Stimulated activated CD8-positive, alpha-beta memory T cell treated with anti-CD3 and anti-CD28 coated beads, Interleukin-2, amount 100 ng/mL, for 1 hour (primary cell): ENCODE measurements at places on chromosomes 4 and X.

- DNase-seq: no peak
Observed at GRCh38 chrX:87160435-87161010, 357.1 kb upstream of the KLHL4 start.

DNA sequence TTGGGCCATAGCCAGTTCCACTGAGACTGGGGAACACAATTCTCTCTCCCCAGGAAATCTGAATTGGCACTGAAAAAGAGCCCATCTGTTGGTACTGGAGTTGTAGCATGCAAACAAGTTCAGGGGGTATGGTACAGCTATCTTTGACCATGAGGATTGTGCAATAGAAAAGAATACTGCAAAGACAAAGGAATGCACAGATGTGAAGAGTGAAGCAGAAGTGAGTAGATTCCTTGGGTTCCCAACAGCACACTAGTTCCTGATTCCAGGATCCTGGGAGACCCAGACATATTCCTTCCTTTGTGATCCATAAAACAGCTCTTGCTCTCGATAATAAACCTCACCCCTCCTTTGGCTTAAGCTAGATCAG is 43.3 kb upstream of the CTAG2 start:
- no peak for DNase-seq

GRCh38 chr4:25253071-25253445 is 19.2 kb downstream of the PI4K2B start:
- no peak for DNase-seq

GRCh38 chrX:97102938-97103337 is 219.2 kb downstream of the RPA4 start:
- no peak for DNase-seq

DNA sequence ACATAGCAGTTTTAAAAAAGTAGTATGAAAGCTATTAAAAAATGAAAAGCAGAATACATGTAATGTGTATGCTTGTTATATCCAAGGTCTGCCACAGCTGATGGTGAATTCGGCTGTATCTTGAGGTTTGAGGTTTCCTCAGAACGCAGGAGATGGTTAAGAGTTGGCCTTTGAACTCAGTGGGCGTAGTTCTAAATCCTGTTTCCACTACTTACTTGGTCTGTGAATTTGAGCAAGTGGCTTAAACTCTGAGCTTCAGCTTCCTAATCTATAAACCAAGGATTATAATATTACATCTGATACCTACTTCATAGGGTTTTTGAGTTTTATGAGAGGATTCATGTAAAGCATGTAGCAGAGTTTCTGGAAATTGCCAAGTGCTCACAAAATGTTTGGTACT is 125.2 kb downstream of the STIM2 start:
- no peak for DNase-seq

DNA sequence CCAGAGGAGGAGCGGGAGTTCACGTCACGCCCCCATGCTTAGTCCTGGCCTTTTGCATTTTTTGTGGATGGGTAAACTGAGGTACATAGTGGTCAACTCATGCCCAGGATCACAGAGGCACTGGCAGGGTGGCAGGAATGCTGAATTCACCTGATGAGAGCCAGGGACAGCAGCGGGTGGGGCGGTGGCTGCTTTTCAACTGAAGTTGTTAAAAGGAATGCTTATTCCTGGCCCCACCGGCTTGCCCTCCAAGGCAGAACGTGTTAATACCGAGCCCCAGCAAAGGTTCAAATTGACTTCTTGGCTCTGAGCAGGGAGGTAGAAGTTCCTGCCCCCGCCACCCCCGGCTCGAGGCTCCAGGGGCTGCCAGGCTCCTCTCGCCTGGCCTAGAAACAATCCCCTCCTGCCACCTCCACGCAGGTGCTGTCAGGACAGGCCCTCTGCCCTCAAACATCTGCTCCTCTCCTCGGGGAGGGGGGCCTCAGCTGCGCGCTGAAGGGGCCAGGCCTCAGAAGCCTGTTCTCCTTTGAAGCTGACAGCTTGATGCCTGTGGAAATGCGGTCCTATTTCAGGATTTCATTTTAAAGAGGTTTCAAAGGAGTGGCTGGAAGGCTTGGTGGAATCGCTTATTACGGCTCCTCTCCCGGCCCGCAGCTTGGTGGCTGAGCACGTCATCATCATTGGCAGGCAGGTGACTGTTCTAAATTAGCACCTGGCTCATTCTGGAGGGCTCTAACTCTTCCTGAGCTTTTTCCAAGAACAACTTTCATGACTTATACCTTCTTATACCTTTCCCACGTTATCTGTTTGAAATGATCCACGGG is 93.0 kb downstream of the PHKA2 start:
- no peak for DNase-seq

- DNase-seq: no peak
Observed at GRCh38 chr4:52376132-52376704, 282.9 kb downstream of the USP46 start.

DNA sequence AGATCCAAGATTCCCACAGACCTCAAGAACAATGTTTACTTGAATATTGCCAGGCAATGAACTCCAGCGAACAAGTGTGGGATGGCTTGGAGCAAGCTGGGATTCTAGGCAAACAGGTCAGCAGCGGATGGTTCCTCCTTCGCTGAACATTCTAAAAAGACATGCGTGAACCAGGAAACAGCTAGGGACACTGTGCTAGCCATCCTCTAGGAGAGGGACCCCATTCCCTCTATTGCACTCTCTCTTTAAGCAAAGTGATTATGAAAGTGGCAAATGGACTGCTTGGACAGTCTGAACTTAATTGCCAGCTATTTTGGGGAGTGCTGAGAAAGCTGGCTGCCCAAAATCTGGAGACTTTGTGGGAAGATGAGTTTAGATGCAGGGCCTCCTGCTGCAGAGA is 29.9 kb upstream of the TEC start:
- no peak for DNase-seq

GRCh38 chr4:81421346-81422218 is 50.1 kb downstream of the RASGEF1B start:
- no peak for DNase-seq

- DNase-seq: no peak
Observed at GRCh38 chrX:69556060-69557011, 52.2 kb downstream of the NALF2 start.

- no peak for DNase-seq
Observed at GRCh38 chr4:142194905-142195304, 558.5 kb downstream of the IL15 start.
